ENCODE measurements at places on chromosomes 11 and 22. TPM values are rescaled to one million over a fixed set of nuclear protein-coding genes. Genes with fewer than 3 reads are reported as not detected.

OR6A2 gene
- 0.06 TPM for polyA plus RNA-seq

CCDC15 gene
- 0.75 TPM for polyA plus RNA-seq

- no peak within 1 kb of the TSS for H3K27ac ChIP-seq
- H3K36me3 ChIP-seq = no peaks in the 10 kb centered on the region
- no peak within 1 kb of the TSS for H3K4me3 ChIP-seq
- no peak for DNase-seq
These were observed at the start of gene NELL1 for GRCh38 chr11:20668844-20669819. NELL1 (plus strand) TSS chr11:20669586.

DNA sequence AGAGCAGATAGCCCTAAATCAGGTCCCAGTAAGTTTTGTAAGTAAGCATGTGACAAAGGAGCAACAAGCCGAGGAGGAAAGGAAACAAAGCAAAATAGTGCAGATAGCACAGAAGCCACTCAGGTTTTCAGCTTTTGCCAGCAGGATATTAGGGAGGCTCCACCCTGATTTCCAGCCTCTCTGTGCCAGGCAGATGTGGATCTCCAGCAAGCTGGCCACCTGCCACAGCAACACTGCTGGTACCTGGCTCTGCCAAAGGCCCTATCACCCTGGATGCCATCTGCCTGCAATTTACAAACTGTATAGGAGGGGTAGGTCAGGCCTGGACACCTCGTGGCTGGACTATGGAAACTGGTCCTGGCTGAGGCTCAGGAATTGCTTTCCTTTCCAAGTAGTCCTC, 12.2 kb upstream of the NNMT start:
- no peaks in the 10 kb centered on the region for H3K36me3 ChIP-seq
- H3K27me3 ChIP-seq = no peaks in the 10 kb centered on the region
- no peak for DNase-seq
- peaks cover 39% of the 10 kb centered on the region for H3K4me1 ChIP-seq
- H3K4me3 ChIP-seq = no peak overlapping the region

- no peak for DNase-seq
- H3K27me3 ChIP-seq = peaks cover 13% of the 10 kb centered on the region
- H3K36me3 ChIP-seq = no peaks in the 10 kb centered on the region
These were observed 36.6 kb downstream of the RASSF10 start for GRCh38 chr11:13045734-13046133.

- peak; percentile 70 for DNase-seq
- peaks cover 11% of the 10 kb centered on the region for H3K36me3 ChIP-seq
- H3K27me3 ChIP-seq = no peaks in the 10 kb centered on the region
- peak overlapping the region; percentile 67 for H3K4me3 ChIP-seq
These were observed 6.6 kb downstream of the NEAT1 start for GRCh38 chr11:65429068-65429681.

DNA sequence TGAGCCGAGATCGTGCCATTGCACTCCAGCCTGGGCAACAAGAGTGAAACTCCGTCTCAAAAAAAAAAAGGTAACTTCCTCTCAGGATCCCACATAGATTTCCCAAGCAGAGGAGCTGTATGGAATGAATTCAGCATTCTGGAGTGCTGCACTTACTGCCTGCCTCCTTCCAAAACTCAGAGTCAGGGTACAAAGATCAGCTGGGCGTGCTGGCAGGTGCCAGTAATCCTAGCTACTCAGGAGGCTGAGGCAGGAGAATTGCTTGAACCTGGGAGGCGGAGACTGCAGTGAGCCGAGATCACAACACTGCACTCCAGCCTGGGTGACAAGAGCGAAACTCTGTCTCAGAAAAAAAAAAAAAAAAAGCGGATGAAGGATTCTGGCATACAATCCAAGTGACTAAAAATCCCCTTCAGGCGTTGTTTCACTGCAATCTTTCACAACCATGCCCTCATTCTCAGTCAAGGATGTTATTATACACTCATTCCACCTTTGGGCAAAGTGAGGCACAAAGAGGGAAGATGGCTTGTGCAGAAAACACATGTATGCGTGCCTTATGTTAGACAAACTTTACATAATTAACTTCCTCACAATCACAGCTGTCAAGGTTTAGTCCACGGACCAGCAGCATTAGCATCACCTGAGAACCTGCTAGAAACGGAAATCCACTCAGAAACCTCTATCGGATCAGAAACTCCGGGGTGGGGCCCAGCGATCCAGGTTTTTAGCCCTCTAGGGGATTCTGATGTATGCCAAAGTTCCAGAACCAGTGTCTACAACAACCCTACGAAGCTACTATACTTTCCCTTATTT, 1.1 kb upstream of the NOL12 start:
- no peaks in the 10 kb centered on the region for H3K27me3 ChIP-seq
- no peak overlapping the region for H3K27ac ChIP-seq
- no peak for DNase-seq
